ENCODE measurements at places on chromosomes 11 and 22.
A peak's percentile ranks its signal among the peaks of the same experiment; 100 is the strongest.

DNA sequence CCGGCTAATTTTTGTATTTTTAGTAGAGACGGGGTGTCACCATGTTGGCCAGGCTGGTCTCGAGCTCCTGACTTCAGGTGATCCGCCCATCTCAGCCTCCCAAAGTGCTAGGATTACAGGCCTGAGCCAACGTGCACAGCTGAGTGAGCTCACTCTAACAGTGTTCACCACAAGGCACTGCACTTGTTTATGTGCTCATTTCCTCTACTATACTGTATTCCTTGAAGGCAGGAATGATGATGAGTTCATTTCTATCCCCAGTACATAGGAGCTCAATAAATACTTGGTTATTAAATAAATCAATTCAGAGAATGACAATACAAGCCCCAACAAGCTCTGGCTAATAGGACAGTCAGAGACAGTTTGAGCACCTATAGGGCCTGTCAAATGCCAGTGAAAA lies 29.1 kb downstream of the ALG8 start:
- no peak overlapping the region for H3K27ac ChIP-seq
- no peaks in the 10 kb centered on the region for H3K27me3 ChIP-seq
- peaks cover 20% of the 10 kb centered on the region for H3K36me3 ChIP-seq
- DNase-seq, result no peak

- no peak for DNase-seq
- no peak overlapping the region for H3K4me3 ChIP-seq
- peaks cover 30% of the 10 kb centered on the region for H3K4me1 ChIP-seq
- H3K36me3 ChIP-seq, result peaks cover 13% of the 10 kb centered on the region
Measured at GRCh38 chr11:763073-763463, 14.2 kb downstream of the GATD1 start.

- H3K36me3 ChIP-seq, result no peaks in the 10 kb centered on the region
- H3K4me1 ChIP-seq, result peaks cover 24% of the 10 kb centered on the region
- H3K4me3 ChIP-seq, result no peak overlapping the region
- no peak for DNase-seq
Measured at GRCh38 chr11:67510023-67510345, 2.0 kb upstream of the CDK2AP2 start.

DNA sequence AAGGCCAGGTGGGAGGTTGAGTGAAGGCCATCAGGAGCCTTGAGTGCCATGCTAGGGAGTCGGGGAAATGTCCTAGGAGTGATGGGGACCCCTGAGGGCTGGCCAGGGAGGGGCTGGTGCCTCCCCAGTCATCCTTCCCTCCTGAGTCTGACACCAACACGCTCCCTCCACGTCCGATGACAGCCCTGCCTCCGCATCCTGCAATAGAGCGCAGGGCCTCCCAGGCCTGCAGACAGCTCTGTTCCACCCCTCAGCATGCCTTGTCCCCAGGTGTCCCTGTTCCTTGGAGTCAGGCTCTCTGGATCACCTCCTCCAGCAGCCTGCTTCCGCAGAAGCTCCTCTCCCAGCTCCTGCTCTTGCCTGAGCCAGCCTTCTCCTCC lies 3.1 kb downstream of the RAC2 start:
- H3K4me3 ChIP-seq, result no peak overlapping the region
- H3K36me3 ChIP-seq, result no peaks in the 10 kb centered on the region
- no peaks in the 10 kb centered on the region for H3K27me3 ChIP-seq
- DNase-seq, result no peak
- no peak overlapping the region for H3K27ac ChIP-seq
- peaks cover 17% of the 10 kb centered on the region for H3K4me1 ChIP-seq

GRCh38 chr11:94107363-94107762 lies 21.3 kb upstream of the PANX1 start:
- DNase-seq, result no peak
- no peaks in the 10 kb centered on the region for H3K36me3 ChIP-seq
- no peaks in the 10 kb centered on the region for H3K4me1 ChIP-seq
- no peak overlapping the region for H3K27ac ChIP-seq

GRCh38 chr11:69536406-69536805 lies 54.9 kb downstream of the LINC01488 start:
- H3K36me3 ChIP-seq, result no peaks in the 10 kb centered on the region
- peaks cover 13% of the 10 kb centered on the region for H3K27me3 ChIP-seq
- no peak overlapping the region for H3K4me3 ChIP-seq
- no peaks in the 10 kb centered on the region for H3K4me1 ChIP-seq

- H3K27me3 ChIP-seq, result no peaks in the 10 kb centered on the region
- peaks cover 20% of the 10 kb centered on the region for H3K36me3 ChIP-seq
- no peak overlapping the region for H3K4me3 ChIP-seq
- no peaks in the 10 kb centered on the region for H3K4me1 ChIP-seq
- DNase-seq, result peak; percentile 34
Measured at GRCh38 chr11:134207538-134208239, 16.1 kb downstream of the NCAPD3 start.

- no peaks in the 10 kb centered on the region for H3K27me3 ChIP-seq
- H3K36me3 ChIP-seq, result no peaks in the 10 kb centered on the region
- no peak for DNase-seq
- H3K4me3 ChIP-seq, result no peak overlapping the region
Measured at GRCh38 chr11:117273550-117274289, 17.4 kb upstream of the BACE1-AS start.

GRCh38 chr11:89625171-89625570 lies 84.9 kb upstream of the TRIM77 start:
- H3K4me3 ChIP-seq, result no peak overlapping the region
- no peaks in the 10 kb centered on the region for H3K36me3 ChIP-seq
- no peak for DNase-seq
- no peaks in the 10 kb centered on the region for H3K4me1 ChIP-seq
- H3K27ac ChIP-seq, result no peak overlapping the region

- DNase-seq, result no peak
- H3K27ac ChIP-seq, result no peak overlapping the region
- no peaks in the 10 kb centered on the region for H3K27me3 ChIP-seq
Measured at GRCh38 chr11:33182246-33182878, 21.1 kb upstream of the CSTF3 start.

- H3K27me3 ChIP-seq, result no peaks in the 10 kb centered on the region
- no peak overlapping the region for H3K4me3 ChIP-seq
- H3K36me3 ChIP-seq, result no peaks in the 10 kb centered on the region
Measured at GRCh38 chr11:57546451-57546850, 9.1 kb downstream of the SMTNL1 start.

GRCh38 chr11:130740819-130741218 lies 175.5 kb downstream of the SNX19 start:
- no peaks in the 10 kb centered on the region for H3K4me1 ChIP-seq
- H3K4me3 ChIP-seq, result no peak overlapping the region
- no peak for DNase-seq
- no peak overlapping the region for H3K27ac ChIP-seq
- H3K36me3 ChIP-seq, result no peaks in the 10 kb centered on the region

- no peak overlapping the region for H3K4me3 ChIP-seq
- peaks cover 16% of the 10 kb centered on the region for H3K4me1 ChIP-seq
- no peak for DNase-seq
- no peak overlapping the region for H3K27ac ChIP-seq
Measured at GRCh38 chr11:47850337-47850736, 2.2 kb upstream of the NUP160 start.

- peaks cover 11% of the 10 kb centered on the region for H3K4me1 ChIP-seq
- 0 out of 2 replicates have a peak, but pooled peaks cover 6% of the 10 kb centered on the region for H3K36me3 ChIP-seq
- H3K4me3 ChIP-seq, result peak overlapping the region; percentile 69
- H3K27me3 ChIP-seq, result no peaks in the 10 kb centered on the region
- DNase-seq, result no peak
- H3K27ac ChIP-seq, result no peak overlapping the region
Measured at GRCh38 chr11:14499178-14499559, 442 bp downstream of the COPB1 start.

GRCh38 chr11:76251576-76251975 lies 45.3 kb upstream of the WNT11 start:
- H3K36me3 ChIP-seq, result no peaks in the 10 kb centered on the region
- no peaks in the 10 kb centered on the region for H3K4me1 ChIP-seq
- DNase-seq, result no peak
- no peak overlapping the region for H3K27ac ChIP-seq
- H3K27me3 ChIP-seq, result peaks cover 33% of the 10 kb centered on the region
- no peak overlapping the region for H3K4me3 ChIP-seq

DNA sequence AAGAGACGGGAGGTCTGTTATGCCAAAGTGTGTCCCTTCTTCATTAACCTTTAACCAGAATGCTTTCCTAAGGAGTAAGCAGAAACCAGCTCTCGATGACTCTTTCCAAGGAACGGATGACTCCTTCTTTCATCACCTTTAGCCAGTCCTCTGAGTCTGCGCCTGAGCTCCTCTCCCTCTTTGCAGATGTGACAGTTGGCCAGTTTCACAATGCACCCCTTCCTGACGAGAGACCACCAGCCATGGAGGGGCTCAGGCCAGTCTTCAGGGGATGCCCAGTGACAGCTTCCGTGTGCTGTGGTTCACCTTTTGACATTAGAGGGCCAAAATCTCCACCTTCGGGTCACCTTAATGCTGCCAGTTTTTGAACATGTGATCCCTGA lies 826.1 kb downstream of the TBC1D22A start:
- H3K36me3 ChIP-seq, result no peaks in the 10 kb centered on the region
- H3K4me3 ChIP-seq, result no peak overlapping the region
- H3K4me1 ChIP-seq, result no peaks in the 10 kb centered on the region
- H3K27me3 ChIP-seq, result peaks cover 60% of the 10 kb centered on the region

GRCh38 chr11:67382276-67383136 lies 9.1 kb upstream of the CLCF1 start:
- no peaks in the 10 kb centered on the region for H3K27me3 ChIP-seq
- H3K27ac ChIP-seq, result no peak overlapping the region
- H3K4me1 ChIP-seq, result peaks cover 64% of the 10 kb centered on the region
- peak; percentile 66 for DNase-seq
- H3K36me3 ChIP-seq, result no peaks in the 10 kb centered on the region
- H3K4me3 ChIP-seq, result no peak overlapping the region

GRCh38 chr11:115166820-115167219 lies 337.4 kb downstream of the CADM1 start:
- H3K27ac ChIP-seq, result no peak overlapping the region
- no peaks in the 10 kb centered on the region for H3K4me1 ChIP-seq
- H3K27me3 ChIP-seq, result peaks cover 51% of the 10 kb centered on the region
- H3K36me3 ChIP-seq, result no peaks in the 10 kb centered on the region

DNA sequence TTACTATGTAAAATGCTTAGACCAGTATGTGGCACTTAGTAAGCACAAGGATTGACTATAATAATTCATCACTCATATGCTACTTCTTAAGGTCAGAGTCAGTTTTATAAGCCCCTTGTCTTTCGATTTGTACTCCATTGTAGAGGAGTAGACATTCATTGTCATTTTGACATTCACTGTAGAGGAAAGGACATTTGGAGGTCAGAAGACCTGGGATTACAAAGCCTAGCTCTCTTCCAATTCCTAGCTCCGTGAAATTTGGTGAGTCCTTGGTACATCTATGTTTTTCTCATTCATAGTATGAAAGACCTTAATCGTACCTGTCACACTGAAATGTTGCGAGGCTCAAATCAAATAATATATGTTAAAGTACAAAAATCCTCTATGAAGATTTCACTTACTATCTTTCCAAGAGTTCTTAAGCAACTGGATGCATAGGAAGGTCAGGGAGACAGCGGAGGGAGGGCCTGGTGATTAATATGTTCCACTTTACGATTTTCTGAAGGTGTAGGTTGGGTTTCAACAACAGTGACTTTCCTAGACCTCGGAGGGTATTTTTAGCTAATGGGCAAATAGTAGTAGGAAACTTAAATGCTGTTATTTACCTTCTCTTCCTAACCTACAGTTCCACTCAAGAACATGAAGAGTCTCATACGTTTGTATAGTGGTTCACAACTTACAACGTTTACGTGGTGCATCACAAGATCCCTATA lies 1.4 kb upstream of the EMSY start:
- DNase-seq, result no peak
- peaks cover 19% of the 10 kb centered on the region for H3K36me3 ChIP-seq

DNA sequence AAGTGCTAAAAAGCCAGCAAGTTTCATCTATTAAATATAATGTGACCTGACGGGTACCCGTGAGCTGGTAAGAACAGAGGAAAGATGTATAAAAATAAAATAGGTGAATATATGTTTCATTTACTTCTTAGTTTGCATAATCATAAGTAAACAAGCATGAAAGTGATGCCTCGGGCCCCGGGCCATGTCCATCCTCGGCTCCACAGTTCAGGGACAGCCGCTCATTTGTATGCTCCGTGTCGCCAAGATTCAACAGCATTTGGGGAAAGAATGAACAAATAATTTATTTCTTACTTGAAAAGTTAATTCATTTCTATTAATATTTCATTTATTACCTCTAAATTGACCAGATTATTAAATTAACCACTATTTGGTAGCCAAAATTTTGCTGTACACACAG lies 251.8 kb downstream of the NTM start:
- H3K4me3 ChIP-seq, result no peak overlapping the region
- peaks cover 57% of the 10 kb centered on the region for H3K27me3 ChIP-seq
- DNase-seq, result no peak

GRCh38 chr11:131710511-131710910 lies 340.1 kb downstream of the NTM start:
- H3K4me1 ChIP-seq, result no peaks in the 10 kb centered on the region
- no peaks in the 10 kb centered on the region for H3K36me3 ChIP-seq
- H3K27ac ChIP-seq, result no peak overlapping the region
- H3K4me3 ChIP-seq, result no peak overlapping the region
- H3K27me3 ChIP-seq, result 0 out of 2 replicates have a peak, but pooled peaks cover 6% of the 10 kb centered on the region
- no peak for DNase-seq

- H3K36me3 ChIP-seq, result no peaks in the 10 kb centered on the region
- H3K4me3 ChIP-seq, result no peak overlapping the region
- H3K27ac ChIP-seq, result no peak overlapping the region
- peaks cover 100% of the 10 kb centered on the region for H3K27me3 ChIP-seq
Measured at GRCh38 chr22:48822278-48823233, 1005.1 kb downstream of the BRD1 start.

DNA sequence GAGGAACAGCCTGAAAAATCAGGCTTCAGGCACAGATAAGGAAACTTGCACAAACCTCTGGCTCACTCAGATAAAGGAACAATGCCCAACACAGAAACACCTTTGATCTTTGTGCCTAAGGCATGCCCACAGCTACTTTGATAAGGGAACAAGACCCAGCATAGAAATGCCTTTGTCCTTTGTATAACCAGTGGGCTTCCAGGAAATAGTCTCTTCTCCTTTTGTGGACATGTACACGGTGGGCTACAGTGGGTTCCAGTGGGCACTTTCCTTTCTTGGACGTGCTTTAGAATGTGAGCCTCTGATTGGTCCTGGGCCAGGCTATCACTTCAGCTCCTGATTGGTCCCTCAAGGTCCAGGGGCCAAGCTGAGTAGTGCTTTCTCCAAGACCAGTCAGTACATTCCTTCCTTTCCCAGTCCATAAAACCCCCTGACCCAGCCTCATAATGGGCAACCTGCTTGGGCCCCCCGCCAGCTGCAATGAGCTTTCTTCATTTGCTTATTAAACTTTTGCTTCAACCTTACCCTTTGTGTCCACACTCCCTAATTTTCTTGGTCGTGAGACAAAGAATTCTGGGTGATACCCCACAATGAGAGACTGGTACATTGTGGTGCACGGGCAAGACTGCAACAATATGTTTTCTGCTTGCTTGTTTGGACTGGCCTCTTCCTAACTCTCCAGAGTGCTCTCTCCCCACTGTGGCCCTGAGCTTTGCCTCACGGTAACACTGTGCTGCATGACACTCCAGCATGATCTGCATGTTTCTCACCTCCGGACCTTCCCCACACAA lies 1.7 kb upstream of the CABIN1 start:
- no peaks in the 10 kb centered on the region for H3K27me3 ChIP-seq
- no peak overlapping the region for H3K4me3 ChIP-seq
- no peak overlapping the region for H3K27ac ChIP-seq
- H3K36me3 ChIP-seq, result no peaks in the 10 kb centered on the region

Data from PC-9 (cell line).